ENCODE measurements at places on chromosomes 6 and 20.

DNA sequence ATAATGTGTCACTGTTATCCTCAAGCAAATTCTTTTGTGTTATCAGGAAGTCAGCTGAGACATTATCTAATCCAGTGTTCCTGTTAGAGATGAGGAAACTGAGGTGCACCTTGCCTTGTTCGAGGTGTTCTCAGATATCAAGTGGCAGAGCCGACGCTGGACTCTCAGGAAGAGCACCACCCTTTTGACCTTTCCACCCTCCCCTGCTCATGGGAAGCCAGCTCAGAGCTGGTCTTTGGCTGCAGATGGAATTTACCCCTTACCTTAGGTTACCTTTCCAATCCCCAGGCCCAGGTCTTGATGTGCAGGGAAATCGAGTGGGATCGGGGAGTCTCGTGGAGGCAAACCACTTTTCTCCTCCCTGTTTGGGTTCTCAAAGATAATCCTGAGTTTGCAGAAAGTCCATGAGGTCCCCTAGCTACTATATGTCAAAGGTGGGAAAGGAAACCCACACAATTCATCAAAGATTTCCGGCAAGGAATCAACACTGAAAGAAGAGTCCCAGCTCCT is 62.9 kb upstream of the PIM1 start:
- no peak for DNase-seq

- DNase-seq = no peak
Observed at GRCh38 chr20:46709055-46709458, 392 bp upstream of the SLC2A10 start.

DNA sequence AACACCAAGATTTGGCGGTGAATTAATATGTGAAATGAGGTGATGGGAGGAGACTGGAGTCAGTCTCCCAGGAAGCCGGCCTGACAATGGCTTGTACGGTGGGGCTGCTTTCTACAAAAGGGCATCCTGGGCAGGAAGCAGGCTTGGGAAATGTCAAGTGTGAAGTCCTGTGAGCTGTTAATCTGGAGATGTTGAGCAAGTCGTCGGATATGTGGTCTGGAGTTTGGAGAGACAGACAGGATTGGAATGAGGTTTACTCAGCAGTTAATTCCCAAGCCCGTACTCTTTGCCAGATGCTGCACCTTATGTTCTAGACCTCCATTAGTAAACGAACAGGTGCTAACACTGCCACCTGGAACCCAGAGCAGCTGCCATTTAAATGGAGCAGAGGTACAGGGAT is 107.7 kb upstream of the FOXC1 start:
- DNase-seq = no peak

DNA sequence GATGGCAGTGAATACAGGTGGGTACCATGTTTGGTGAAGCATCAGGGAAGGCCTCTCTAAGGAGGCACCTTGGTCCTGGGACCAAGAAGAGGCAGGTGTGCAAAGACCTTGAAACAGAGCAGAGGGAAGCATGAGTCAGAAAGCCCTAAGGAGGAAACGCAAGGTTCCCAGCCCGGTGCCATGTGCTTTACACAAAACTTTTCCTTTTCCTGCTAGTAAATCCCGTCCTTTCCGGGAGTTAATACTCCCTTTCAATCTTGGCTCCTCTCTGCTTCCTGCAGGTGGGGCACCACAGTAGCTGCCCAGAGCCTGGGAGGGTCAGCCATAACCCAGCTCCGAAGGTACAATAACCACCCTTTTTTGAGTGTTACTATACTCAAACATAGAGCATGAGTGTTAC is 19.4 kb upstream of the SLC23A2 start:
- no peak for DNase-seq

GRCh38 chr6:54907355-54907754 is 60.8 kb downstream of the FAM83B start:
- no peak for DNase-seq

- DNase-seq = no peak
Observed at GRCh38 chr6:107714104-107714503, 110.0 kb downstream of the SCML4 start.

DNA sequence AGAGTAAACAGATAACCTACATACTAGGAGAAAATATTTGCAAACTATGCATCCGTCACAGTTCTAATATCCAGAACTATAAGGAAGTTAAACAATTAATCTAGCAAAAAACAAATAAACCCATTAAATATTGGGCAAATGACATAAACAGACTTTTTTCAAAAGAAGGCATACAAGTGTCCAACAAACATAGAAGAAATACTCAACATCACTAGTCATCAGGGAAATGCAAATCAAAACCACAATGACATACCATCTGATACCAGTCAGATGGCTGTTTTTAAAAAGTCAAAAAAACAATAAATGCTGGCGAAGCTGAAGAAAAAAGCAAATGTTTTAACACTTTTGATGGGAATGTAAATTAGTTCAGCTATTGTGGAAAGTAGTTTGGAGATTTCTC is 1117.7 kb upstream of the MAP3K7 start:
- DNase-seq = no peak

- no peak for DNase-seq
Observed at GRCh38 chr20:51272401-51272800, 249.5 kb upstream of the KCNG1 start.

GRCh38 chr6:33634946-33635345 is 13.8 kb downstream of the ITPR3 start:
- DNase-seq = no peak

DNA sequence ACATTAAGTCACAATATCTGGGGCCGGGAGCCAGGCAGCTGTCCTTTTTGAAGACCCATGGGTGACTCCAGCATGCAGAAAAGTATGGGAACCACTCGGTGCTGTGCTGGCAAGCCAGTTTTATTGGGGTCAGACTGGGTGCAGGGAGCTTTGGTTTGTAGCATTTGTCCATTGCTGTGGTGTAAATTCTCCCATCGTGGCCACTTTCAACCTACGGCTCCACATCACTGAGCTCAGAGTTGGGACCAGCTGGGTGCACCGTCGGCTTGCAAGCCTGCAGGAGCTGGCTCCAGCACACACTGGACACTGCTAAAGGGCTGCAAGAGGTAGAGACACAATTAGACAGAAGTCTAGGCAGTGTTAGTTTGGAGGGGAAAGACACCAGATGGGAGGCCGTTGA is 66.9 kb downstream of the SYNJ2 start:
- no peak for DNase-seq
